ENCODE measurements at places on chromosomes 1 and 21.
A peak's percentile ranks its signal among the peaks of the same experiment; 100 is the strongest.

DNA sequence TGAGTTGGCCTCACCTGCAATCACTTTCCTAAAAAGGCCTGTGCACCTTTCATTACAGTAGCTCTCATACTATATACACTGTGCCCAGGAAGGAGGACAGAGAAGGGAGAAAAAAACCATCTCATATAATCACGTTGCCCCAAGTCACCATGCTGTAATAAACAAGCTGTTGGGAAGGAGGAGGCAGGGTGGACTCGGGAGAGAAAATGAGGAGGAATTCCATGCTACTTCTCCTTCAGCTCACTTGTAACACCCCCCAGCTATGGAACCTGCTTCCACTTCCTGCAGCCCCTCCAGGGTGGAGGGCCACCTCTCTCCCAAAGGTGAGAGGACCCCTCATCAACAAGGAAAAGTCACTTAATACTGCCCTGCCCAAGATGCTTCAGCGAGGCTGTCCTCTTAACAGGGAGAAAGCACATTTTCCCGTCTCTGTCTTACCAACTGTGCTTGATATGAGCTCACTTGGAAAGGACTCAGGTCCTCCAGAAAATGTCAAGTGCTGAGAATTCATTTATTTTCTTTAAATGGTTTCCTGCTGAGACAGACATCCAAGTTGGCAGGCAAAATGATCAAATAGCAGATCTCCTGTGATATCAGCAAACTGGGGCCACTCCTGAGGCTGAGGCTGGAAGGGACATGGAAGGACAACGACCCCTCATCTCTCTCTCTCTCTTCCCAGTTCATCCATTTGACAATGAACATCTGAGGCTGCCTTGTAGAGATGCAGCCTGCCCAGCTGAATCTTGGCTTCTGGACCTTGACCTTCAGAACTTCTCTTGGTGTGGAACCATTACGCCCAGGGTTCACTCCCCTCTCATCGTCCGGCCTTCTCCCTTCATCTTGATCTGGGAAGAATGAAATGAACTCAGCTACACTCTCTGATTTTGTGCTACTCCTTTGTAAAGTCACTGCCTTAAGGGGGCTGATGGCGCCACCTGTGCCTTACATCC lies 54.0 kb downstream of the CAPN9 start:
- DNase-seq, result no peak

GRCh38 chr1:158274797-158275196 lies 14.9 kb upstream of the CD1C start:
- no peak for DNase-seq

DNA sequence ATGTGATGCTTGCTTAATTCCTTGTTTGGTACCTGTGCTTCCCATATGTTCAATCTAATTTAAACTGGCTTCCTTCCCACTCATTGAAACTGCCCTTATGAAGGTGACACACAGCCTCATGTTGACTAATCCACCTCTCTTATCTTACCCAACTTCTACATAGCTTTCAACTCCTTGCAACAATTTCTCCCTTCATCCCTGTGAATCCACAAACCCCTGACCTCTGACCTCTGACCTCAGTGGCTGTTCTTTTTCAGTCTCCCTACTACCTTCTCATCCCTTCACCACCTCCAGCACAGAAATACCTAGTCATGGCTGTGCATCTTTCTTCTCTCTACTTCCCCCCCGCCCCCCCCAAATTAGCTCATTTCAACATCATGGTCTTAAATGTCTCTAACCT lies 144.5 kb downstream of the TTLL7 start:
- DNase-seq, result no peak

GRCh38 chr21:27772816-27773215 lies 805.9 kb upstream of the ADAMTS5 start:
- DNase-seq, result no peak

DNA sequence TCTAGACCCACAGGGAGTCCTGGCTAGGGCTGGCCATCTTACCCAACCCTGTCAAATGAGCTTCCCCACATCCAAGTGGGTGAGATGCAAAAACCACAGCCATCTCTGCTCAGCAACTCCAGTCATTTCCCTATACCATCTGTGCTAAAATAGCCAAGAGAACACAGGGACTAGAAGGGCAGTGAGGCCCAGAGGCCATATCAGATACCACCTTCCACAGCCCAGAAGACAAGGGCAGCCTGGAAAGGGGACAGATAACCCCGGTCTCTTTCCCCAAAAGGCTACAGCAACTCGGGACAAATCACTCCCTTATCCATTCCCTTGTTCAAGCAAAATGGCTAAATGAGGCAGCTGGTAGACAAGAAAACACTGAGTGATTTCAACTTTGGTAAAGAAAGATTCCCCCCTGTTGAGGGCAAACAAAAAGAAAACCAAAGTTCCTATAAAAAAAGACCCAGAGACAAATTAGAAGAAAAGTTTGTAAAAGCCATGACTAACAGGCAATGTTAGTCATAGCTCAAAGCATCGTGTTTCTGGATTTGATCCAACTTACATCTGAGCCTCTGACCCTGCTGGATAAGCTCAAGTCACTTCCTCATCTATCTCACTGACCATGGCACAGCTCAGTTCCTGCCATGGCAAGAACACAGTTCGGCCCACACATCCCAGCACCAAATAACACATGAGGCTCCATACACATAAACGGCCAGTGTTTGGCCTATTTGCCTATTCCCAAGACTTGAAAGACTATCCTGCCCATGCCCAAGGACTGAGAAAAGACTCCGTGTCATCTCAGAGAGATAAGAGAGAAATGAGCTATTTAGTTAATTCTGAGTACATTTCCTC lies 3.1 kb downstream of the LAMB3 start:
- DNase-seq, result peak; percentile 96

GRCh38 chr1:119891386-119891785 lies 4.9 kb downstream of the ADAM30 start:
- DNase-seq, result no peak

GRCh38 chr1:112769611-112770010 lies 54.5 kb upstream of the PPM1J start:
- no peak for DNase-seq

GRCh38 chr1:41101950-41102607 lies 80.6 kb upstream of the SLFNL1 start:
- no peak for DNase-seq

GRCh38 chr1:222420633-222421032 lies 127.3 kb downstream of the HHIPL2 start:
- DNase-seq, result no peak

GRCh38 chr1:235147269-235147668 lies 13.8 kb downstream of the RBM34 start:
- no peak for DNase-seq

DNA sequence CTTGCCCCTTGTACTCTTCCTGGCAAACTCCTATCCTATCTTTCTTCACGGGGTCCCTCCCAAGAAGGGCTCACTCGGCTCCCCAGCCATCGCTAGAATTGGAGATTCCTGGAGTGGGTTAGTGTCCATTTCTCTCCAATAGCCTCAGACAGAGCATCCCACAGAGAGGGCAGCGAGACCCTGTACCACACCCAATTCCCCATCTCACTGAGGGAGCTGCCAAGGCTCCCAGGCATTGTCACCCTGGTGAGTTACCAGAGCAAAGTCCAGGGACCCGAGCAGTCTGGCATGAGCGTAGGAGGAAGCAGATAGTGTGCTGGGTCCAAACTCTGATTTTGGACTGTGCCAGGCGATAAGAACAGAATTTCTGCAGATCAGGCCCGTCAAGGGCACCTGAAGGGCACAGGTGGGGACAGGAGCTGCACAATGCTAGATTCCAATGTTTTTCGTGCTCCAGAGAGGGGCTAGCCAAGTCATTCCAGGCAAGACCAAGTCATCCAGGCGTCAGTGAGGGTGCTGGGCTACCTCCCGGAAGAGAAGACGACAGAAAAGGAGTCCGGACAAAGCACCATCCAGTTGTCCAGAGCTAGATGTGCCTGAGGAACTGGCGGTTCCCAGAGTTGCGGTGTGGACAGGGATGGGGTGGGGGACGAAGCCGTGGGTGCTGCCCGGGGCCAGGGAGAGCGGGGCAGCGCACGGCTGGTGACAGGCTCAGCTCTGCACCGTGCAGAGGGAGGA lies 15.3 kb downstream of the AKR7A3 start:
- no peak for DNase-seq

Measured in suppressor macrophage treated with lipopolysaccharide for 4 hours (primary cell).